Stimulated activated CD8-positive, alpha-beta memory T cell treated with anti-CD3 and anti-CD28 coated beads, Interleukin-4, amount 100 ng/mL, for 24 hours (primary cell): ENCODE measurements at places on chromosomes 12 and 14.

GRCh38 chr12:28824849-28825248, 324.2 kb upstream of the FAR2 start:
- no peak for DNase-seq

GRCh38 chr14:101478796-101479410, 82.4 kb upstream of the DIO3 start:
- no peak for DNase-seq

DNA sequence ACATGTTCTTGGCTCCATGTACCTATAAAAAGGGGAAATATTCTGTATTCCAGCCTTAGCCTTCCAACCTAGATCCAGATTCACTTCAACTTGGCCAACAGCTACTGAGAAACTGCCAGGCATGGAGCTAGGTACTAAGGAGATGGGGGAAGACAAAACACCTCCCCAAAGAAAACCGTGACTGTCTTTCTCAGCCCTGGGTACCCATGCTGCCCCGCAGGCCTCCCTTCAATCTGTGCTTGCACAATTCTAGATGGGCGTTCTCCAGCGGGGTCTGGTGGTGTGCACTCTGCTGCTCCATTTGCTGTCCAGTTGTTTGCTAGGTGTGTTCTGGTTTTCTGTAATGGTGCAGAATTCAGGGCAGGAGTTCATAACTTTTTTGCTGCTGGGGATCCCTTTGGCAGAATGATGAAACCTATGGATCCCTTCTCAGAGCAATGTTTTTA, 817 bp upstream of the KRT4 start:
- no peak for DNase-seq

DNA sequence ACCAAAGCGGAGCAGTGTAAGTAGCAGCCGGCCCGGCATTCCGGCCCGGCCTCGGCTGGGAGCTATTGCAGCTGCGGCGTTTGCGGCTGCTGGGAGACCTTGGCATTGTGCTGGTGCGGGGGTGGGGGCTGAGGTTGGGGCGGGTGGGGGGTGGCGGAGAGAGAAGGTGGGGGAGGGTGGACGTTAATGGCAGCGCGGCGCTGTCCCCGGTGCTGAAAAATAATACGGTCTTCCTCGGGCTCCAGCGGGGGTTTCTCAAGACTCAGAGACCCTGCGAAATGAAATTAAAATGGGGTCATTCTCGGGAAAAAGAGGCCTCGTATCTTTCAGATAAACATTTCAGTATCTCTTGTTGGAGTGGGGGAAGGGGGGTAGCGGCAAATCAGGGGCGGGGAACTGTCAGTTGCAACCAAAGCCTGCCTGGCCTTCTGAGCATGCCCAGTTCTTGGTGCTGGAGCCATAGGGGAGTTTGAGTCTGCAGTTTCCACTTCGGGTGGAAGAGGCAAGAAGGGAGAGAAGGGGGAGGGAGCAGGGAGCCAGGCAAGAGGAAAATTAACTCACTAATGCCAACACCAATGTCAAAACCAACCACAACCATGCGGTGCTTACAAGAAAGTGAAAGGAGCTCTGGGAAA, 414 bp downstream of the UNC79 start:
- no peak for DNase-seq

- DNase-seq, result no peak
Observed at GRCh38 chr14:76371066-76371465, 4.9 kb upstream of the ESRRB start.

DNA sequence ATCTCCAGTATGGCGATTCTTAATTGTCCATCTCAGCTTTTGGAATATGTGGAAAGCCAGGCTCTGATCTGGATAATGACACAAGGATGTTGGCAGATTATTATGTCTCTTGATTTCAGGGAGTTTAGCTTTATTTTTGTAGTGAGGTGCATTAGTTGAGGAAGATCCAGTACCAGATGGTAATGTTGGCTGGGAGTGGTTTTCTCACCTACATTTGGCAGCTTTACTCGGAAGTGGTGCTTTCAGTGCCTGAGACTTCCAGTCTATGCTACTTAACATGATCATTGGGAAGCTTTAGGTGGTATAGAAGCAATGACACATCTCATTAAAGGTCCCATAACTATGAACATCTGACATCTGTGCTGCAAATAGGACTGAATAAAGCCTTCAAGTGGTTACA, 7.5 kb downstream of the SLC15A5 start:
- no peak for DNase-seq

GRCh38 chr12:53299101-53299453, 418 bp upstream of the MYG1 start:
- peak; percentile 9 for DNase-seq

DNA sequence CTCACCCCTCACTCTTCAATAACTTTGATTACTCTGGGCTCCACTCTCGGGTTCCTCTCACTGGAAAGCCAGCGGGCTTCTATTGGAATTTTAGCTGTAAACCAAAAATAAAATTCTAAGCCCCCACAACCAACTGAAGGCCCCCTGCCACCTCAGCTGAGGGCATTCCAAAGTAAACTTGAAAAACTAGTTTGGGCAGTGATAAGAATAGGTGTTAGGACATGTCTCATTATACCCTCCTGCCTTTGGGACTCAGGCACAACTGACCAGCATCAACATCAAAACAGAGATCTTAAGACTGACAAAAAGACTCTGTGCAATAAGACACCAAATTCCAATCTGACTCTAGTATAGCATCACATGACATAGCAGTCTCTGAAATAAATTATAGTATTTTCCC, 11.9 kb upstream of the TSPAN9 start:
- DNase-seq, result no peak

DNA sequence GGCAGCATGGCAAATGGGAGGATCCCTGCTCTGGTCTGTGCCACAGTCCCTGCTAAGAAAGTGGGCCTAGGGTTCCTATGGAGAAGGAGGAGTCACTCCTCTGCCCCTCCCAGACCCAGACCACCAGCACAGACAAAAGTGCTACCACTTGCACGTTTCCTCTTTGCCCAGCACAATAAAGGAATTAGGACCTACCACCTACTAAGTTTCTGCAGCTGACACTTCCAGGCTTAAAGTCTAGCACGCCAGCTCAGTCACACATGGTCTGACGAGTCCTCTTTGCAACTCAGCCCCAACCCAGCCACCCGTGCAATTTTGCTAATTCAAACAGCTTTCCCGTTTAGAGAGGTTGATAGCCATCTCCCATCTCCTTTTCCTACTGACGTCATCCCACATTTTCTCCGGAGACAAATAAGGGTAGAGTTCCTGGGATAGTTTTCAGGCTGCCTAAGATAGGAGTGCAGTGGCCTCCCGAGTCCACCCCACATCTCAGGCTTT, 66.2 kb upstream of the PTGR2 start:
- DNase-seq, result no peak

GRCh38 chr14:34086223-34086757, 135.4 kb upstream of the EGLN3 start:
- no peak for DNase-seq

GRCh38 chr14:69313176-69313575, 53.2 kb downstream of the GALNT16 start:
- no peak for DNase-seq

- no peak for DNase-seq
Observed at GRCh38 chr12:131287015-131287937, 333.6 kb downstream of the ADGRD1 start.

GRCh38 chr14:90062127-90062794, 467 bp downstream of the KCNK13 start:
- no peak for DNase-seq
